Lower leg skin (tissue), 4 donors: ENCODE measurements at places on chromosomes 2 and 18.

- DNase-seq: no peak
Observed at GRCh38 chr2:234631646-234632514, 135.0 kb upstream of the ARL4C start.

DNA sequence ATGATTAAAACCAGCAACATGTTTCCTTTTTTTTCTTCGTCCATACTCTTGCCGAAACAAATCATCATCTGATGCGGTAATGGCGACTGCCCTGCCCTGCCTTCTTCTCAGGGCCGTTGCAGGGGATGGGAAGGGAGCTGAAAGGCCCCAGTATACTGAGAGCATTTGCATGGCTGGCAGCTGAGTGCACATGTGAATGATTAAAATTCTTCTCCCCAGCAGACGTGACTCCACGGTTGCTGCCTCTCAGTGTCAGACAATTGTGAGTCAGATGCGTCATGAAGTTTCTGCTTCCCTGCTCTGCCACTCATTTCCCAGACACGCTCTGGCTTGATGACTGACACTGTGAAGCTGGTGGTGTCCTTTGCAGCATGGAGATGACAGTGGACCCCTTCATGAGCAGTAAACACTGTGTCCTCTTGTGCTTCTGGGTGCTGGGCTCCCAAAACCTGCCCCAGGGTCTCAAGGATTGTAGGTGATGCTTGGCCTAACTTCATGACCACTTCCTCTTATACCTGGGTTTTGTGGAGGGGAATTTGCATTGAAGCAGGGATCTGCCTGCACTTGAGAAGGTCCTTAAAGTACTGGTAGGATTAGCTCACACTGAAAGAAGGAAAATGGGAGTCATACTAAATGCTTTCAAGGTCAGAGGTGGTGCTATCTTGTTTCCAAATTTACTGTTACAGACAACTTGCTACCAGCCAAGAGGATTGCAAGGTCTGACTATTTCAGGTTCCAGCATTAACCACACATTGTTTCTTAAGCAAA lies 222.5 kb upstream of the COPS8 start:
- DNase-seq: peak; percentile 83

- no peak for DNase-seq
Observed at GRCh38 chr2:12432985-12433625, 283.6 kb upstream of the TRIB2 start.

DNA sequence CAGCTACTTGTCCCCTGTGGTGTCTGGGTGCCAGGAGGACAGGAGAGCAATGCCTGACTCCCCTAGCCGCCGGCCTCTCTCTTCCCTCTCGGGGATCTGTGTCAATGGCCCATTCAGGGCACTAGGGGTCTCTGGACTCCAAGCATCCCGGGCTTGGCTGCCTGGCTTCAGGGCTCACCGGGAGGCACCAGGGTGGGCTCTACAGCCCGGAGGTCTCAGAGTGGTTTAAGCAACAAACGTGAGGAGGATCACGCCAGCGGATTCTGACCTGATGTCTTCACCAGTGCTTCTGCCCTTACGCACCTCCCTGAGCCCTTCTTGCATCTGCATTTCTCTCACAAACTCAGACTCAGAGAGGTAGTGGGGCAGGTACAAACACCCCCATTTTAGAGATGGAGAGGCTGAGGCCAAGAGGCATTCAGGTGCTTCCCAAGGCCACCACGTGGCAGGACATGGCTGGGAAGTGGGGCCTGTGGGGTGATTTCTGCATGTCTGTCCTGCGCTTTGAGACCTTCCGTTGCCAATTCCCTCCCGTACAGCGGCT lies 243.0 kb downstream of the CELF4 start:
- no peak for DNase-seq

DNA sequence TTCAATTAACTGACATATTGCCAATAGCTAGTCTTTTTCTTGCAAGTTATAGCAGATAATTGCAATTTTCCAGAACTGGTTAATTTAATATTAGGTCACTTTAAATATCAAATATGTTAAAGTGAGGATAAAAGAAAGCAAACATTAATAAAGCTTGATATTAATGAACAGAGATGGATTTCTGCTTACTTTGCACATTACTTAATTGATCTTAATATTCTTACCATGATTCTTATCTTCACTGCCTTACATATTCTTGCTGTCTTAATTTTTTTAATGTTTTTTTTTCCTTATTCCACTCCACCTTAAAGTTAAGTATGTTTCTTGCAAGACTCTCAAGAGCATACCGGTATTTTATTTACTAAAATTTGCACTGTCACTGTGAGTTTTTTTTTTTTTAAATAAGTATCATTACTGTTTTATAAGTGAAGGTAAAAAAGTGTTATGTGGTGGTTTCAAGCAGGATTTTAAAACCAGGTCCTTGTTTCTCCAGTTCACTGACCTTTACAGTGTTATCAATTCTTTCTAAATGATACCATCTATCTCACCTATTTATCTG lies 33.9 kb downstream of the PPP3R1 start:
- no peak for DNase-seq

GRCh38 chr2:231037731-231038482 lies 584 bp downstream of the C2orf72 start:
- DNase-seq: no peak
